ENCODE measurements at places on chromosomes 2 and 18.

DNA sequence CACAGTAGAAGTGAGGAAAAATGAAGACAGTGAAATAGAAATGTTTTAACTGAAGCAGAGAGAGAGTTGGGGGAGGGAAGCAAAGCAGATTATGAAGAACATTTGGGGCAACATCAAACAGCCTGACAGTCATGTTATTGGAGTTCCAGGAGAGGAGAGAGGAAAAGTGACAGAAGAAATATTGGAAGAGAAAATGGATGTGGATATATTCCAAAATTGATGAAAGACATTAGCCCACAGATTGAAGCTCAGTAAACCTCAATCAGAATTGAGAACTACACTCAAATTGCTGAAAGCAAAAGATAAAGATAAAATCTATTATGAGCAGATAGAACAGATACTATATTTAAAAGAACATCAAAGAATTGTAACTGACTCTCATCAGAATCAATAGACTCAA, 90.8 kb downstream of the ARHGAP28 start:
- no peak for DNase-seq

- no peak for DNase-seq
Measured at GRCh38 chr2:52976143-52976949, 791.3 kb upstream of the CHAC2 start.

GRCh38 chr2:21422050-21422449, 298.3 kb downstream of the TDRD15 start:
- DNase-seq, result no peak

GRCh38 chr2:2302359-2302758, 28.7 kb downstream of the MYT1L start:
- DNase-seq, result no peak
